RWPE2 (cell line): ENCODE measurements at places on chromosomes 7 and 10.

- no peak overlapping the region for H3K4me3 ChIP-seq
- H3K27me3 ChIP-seq: no peaks in the 10 kb centered on the region
- DNase-seq: no peak
- no peak overlapping the region for H3K27ac ChIP-seq
- H3K4me1 ChIP-seq: no peaks in the 10 kb centered on the region
These were observed 30.8 kb downstream of the ARHGAP19 start for GRCh38 chr10:97261656-97262055.

DNA sequence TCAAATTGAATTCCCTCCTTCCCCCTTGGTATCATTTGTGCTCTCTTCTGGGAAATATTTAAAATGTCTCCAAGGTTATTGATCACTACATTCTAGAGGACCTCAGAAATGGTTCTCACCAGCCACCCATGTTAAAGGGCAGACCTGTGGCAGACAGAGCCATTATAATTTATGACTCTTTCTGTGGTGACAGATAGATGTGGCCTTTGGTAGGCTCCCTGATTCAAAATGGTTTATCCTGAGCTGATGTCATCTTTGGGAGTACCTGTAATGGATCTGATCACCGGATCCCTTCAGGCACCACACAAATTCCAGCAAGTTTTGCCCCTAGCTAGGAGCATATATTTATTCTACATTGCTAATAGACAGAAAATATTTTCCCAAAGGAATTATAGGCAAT, 267.5 kb downstream of the SDK1 start:
- no peak for DNase-seq
- H3K36me3 ChIP-seq: no peaks in the 10 kb centered on the region
- H3K4me3 ChIP-seq: no peak overlapping the region
- H3K27ac ChIP-seq: no peak overlapping the region

- H3K4me3 ChIP-seq: peak overlapping the region; percentile 67
- peak overlapping the region; percentile 53 for H3K27ac ChIP-seq
- H3K4me1 ChIP-seq: peaks cover 4% of the 10 kb centered on the region
- peak; percentile 94 for DNase-seq
- no peaks in the 10 kb centered on the region; the same call in 1 of the 2 replicates for H3K36me3 ChIP-seq
These were observed 53.0 kb downstream of the KCTD7 start for GRCh38 chr7:66681491-66682349.

- peaks cover 19% of the 10 kb centered on the region for H3K4me1 ChIP-seq
- no peaks in the 10 kb centered on the region for H3K27me3 ChIP-seq
- no peak overlapping the region for H3K4me3 ChIP-seq
- H3K27ac ChIP-seq: peak overlapping the region; percentile 1
- no peaks in the 10 kb centered on the region for H3K36me3 ChIP-seq
These were observed 113.0 kb downstream of the PDE1C start for GRCh38 chr7:31957090-31957720.
